Placental epithelial cell (primary cell): ENCODE measurements at places on chromosomes 4 and X. TPM values are rescaled to one million over a fixed set of nuclear protein-coding genes. Genes with fewer than 3 reads are reported as not detected.

Gene SGMS2
- total RNA-seq = 142 and 419 TPM in 2 replicates

Gene BST1
- total RNA-seq = 12.8 and 25.1 TPM in 2 replicates

Gene GAGE1
- total RNA-seq = not detected in 2 replicates

Gene PCDH10
- total RNA-seq = 0.22 and 0.39 TPM in 2 replicates

Gene DMD
- 13.0 and 21.5 TPM in 2 replicates for total RNA-seq

Gene UBE2A
- total RNA-seq = 24.7 and 41.1 TPM in 2 replicates

Gene TCEAL6
- total RNA-seq = not detected in 2 replicates

Gene UPF3B
- total RNA-seq = 0.43 and 3.1 TPM in 2 replicates

Gene CHRNA9
- 1.4 TPM in 1 of 2 replicates, not detected in the other for total RNA-seq

Gene AVPR2
- not detected in 2 replicates for total RNA-seq

Gene CXCL6
- 0.39 TPM in 1 of 2 replicates, not detected in the other for total RNA-seq
